ENCODE measurements at places on chromosomes 7 and 10.

GRCh38 chr10:34808801-34809745 lies 6.0 kb downstream of the PARD3 start:
- DNase-seq: no peak

- no peak for DNase-seq
Observed at GRCh38 chr10:116030576-116030975, 242.4 kb downstream of the GFRA1 start.

DNA sequence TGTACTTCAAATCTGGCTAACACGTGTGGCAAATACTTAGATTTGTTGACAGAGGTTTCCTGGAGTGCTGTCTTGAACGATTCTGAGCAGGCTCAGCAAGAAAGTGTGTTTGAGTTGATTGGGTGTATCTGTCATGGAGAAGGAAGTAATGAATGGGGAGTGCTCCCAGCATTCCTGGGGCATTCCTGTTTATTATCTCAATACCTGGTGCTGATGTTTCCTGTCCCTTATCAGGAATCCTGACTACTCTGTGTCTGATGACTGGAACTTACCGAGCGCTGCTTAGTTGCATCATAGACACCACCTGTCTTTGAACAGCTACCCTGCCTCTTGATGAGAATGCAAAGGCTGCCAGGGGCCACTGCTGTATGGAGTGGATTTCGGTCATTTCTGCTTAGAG lies 41.0 kb upstream of the TMEM248 start:
- DNase-seq: no peak

DNA sequence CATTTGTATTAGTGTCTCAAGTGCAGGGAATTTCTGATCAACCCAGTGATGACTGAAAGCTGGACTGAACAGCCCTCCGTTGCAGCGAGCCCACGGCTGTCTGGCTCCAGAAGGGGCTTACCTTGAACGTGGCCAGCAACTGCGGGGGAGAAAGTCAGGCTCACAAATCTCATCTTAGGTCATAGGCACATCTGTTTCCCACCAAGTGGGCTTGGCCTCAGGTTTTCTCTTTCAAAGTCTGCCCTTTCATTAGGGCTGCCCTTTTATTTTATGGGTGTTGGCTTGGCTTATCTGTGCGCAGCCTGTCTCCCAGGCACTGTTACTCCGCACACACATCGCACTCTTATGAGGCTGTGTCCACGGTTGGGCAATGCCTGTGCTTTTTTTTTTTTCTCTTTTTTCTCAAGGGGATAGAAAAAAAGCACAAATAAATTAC lies 178.0 kb downstream of the JCAD start:
- peak; percentile 20 for DNase-seq

GRCh38 chr7:82264783-82265305 lies 178.7 kb downstream of the CACNA2D1 start:
- DNase-seq: no peak

DNA sequence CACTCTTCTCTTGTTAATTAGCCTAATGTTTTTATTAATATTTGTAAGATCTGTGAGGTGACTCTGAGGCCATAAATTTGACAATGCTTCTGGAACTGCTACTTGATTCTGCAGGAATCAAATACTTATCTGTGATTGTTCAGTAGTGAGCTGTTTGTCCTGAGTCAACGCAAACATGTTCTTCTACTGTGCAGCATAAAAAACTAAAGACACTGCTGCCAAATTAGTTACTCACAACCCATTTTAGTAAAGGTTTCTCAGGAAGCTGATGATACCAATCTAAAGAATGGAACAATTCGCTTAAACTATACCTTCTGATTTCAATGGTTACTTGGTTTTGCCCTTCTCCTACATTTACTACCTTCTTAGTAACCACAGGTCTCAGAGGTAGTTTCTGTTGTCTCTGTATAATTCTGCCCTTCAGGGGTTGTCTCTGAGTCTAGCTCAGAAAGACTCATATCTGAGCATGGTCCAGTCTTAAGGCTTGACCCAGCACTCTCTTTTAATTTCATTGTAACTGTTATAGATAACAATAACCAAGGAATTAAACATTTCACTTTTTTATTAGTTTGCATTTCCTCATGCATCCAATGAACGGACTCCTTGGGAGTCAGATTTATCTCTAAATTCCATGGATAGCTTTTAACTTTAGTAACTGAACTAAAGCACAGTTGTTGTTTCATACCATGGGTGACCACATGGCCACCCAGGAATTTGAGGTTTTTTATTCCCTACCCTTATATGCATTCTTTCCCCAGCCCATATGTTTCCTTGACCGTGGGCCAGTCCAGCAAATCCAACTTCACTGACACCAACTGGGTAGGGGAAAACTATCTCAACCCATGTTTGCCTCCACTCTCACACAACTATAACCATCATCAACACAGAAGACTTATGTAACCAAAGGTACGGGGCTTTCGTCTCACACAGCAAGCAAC lies 309.5 kb upstream of the TEX47 start:
- DNase-seq: no peak

- no peak for DNase-seq
Observed at GRCh38 chr7:86930554-86931307, 128.7 kb downstream of the ELAPOR2 start.

GRCh38 chr10:32938554-32939061 lies 19.4 kb downstream of the ITGB1 start:
- no peak for DNase-seq

DNA sequence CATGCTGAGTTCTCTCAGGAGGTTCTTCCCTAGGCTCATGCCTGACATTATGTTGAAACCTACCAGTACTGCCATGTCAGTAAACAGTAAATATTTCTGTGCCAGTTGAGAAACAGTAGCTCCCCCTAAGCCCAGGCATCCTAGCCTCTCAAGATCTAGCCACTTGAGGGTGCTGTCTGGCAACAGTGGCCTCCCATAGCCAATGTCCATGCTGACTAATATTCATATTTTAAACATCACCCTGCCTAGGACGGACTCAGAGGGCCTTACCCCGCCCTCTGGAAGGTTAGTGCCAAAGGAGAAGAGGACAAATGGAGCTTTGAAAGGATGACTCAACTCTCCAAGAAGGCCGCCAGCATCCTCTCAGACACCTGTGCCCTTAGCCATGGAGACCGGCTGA lies 7.7 kb downstream of the ACSM6 start:
- no peak for DNase-seq

- DNase-seq: no peak
Observed at GRCh38 chr7:1893036-1893435, 223.0 kb downstream of the ELFN1 start.

DNA sequence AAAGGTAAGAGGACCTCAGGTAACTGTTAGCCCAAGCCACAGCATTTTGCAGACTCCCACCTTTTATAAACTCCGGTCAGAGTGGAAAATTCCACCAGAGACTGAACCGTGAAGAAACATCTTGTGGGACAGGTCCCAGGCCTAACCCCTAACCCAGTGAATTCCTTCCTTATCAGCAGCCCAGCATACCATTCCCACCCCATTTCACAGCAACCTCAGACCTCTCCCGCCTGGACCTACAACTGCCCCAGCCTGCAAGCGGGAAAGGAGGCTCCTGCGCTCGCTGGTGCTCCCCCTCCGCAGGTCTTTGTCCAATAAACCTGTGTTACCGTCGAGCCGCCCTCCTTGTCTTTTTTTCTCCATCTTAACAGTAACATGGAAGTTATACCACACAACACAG lies 736.6 kb downstream of the MAGI2 start:
- DNase-seq: no peak

DNA sequence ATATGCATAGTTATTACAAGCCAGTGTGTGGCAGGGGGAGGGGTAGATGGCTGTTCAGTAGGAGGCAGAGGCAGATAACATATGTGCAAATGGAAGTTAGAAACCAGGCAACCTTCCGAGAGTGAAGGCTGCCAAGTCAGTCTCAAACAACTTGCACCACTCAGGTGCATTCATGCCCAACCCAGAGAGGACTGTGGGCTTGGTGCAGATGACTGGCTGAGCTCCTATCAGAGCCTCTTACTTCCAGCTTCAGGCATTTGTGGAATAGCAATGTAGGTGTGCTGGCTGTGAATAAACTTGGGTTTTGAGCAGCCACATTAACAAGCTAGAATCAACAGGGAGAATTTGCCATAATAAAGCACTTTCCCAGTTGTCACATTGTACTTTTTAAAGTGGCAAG lies 789.8 kb downstream of the PHTF2 start:
- no peak for DNase-seq

GRCh38 chr10:61456095-61456789 lies 3.1 kb upstream of the TMEM26 start:
- DNase-seq: no peak

- no peak for DNase-seq
Observed at GRCh38 chr7:46360811-46361210, 439.7 kb upstream of the IGFBP3 start.

DNA sequence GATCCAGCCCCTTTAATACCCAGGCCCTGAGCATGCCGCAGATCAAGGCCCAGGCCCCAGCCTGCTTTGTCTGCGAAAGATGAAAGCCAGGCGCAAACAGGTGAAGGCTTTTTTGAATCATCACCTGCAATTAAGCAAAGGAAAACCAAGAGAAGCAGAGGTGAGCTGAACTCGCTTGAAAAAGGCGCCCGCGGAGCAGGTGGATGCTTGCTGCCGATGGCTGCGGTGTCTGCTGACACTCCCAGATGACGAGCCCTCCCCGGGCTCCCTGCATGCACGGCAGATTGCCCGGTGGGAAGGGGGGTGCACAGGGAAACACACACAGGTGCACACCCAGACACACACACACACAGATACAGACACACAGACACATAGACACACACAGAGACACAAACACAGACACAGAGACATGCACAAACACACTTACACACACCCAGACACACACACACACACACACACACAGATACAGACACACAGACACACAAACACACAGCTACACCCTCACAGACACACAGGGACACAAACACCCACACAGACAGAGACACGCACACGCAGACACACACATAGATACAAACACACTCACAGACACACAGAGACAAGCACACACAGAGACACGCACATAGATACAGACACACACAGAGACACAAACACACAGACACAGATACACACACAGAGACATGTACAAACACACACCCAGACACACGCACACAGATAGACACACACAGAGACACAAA lies 142.6 kb upstream of the RNF32 start:
- no peak for DNase-seq

DNA sequence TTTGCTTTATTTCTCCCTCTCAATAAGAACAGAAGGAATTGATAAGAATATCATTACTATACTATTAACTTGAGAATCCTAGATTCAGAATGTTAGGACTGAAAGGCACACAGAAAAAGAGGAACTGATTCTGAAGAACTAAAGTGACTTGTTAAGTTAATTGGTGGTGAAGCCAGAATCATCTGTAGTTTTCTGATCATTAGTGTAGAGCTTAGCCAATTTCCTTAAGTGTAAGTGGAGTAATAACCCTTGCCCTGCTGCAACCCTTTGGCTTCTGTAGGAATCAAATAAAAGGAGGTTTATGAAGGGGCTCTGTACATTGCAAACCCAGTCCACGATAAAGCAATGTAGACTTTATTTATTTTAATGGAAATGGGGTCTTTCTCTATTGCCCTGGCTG lies 1186.0 kb downstream of the SORCS3 start:
- no peak for DNase-seq

GRCh38 chr10:44116474-44116873 lies 268.4 kb downstream of the CXCL12 start:
- no peak for DNase-seq

DNA sequence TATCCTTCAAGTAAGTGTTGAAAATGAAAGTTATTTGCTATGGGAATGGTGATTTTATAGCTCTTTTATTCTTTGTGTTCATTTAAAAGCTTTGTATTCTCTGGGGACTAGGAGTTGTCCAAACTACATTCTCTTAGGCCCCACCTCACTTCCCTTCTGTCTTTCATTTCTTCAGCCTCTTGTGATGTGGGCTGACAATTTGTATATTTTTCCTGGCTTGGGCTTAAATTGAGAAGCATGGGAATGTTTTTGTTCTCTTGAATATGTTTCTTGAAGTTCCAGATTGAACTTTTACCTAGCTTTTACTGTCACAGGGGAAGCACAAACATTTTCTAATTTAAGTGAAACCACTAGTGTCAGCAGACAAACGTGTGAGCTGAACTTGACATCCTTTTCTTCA lies 27.9 kb downstream of the BBS9 start:
- no peak for DNase-seq

DNA sequence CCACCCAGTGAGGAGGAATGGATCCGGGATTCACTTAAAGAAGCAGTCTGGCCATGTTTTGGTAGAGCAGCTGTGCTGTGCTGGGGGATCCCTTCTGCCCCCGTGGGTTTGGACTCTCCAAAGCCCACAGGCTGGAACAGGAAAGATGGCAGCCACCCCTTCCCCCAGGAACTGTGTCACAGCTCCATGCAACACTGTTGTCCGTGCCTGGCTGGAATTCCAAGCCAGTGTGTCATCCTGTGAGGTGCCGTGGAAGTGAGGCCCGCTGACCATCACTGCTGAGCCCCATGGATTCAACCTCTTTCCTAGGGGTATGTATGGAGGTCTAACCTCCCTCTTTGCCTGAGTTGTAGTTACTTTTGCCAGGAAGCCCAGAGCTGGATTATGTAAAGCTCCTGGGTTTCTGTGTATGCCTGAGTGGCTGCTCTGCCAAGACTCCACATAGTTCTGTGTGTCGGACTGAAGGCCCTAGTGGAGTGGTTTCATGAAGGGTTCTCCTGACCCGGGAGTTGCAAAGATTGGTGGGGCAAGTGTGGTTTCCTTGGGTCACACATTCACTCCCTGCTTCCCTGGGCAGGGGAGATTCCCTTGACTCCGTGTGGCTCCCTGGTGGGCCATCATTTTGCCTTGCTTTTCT lies 35.1 kb upstream of the PCGF5 start:
- no peak for DNase-seq

- no peak for DNase-seq
Observed at GRCh38 chr10:124153023-124153826, 59.8 kb upstream of the CHST15 start.

GRCh38 chr7:231030-231857 lies 38.9 kb downstream of the FAM20C start:
- no peak for DNase-seq

DNA sequence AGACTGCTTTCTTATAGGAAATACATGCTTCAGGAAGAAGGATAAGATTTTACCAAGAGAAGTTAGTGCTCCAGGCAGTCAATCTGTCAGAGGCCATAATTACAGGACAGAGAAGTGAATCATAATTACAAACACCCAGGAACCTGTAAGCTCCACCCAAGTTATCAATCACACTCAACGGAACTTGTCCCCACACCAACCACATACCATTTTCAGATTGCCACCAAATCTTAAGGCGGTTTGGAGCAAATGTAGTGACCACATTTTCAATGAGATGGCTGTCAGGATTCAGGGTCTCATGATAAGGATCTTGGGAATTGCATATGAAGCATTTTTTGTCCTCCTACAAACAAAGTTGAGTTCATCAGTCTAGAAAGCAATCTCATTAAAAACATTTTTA lies 4.8 kb downstream of the LAMB1 start:
- no peak for DNase-seq

Data from H1 (cell line).